Tibial artery (tissue), 4 donors: ENCODE measurements at places on chromosomes 5 and 9.

- DNase-seq, result no peak
Measured at GRCh38 chr5:52043137-52043536, 659.9 kb downstream of the ISL1 start.

DNA sequence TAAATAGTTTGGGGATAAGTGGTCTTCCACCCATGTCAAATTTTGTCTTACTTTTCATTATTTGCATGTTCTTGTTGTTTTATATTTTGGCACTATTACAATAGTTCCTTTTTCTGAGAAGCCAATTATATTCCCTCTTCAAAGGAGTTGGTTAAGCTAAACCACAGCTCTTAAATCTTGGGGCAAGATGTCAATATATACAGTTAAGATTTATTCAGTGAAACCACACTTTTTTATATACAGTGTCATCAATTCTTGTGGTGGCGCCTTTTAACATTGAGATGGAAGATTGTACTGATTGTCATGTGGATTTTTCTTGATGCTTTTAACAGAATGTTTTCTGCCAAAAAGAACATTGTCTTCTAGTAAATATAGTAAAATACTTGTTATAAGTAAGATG lies 104.1 kb downstream of the MTREX start:
- no peak for DNase-seq

- no peak for DNase-seq
Measured at GRCh38 chr5:14397717-14398116, 183.9 kb upstream of the OTULINL start.

DNA sequence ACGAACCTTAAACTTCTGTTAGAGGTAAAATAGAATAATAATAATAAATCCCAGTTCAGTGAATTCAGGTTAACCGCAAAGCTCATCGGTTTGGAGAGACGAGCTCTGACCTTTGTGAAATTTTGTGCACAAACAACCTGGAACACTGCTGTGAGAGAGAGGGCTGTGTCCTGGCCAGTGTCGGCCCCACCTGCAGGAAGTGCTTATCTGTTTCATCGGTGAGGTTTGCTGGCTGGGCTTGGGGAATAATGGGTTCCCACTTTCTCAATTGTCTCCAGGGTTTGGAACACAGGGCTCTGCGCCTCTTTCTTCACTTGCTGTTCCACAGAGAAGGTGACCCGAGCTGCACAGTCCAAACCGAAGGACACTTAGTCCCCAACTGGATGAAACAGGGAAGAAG lies 19.3 kb upstream of the CLPTM1L start:
- DNase-seq, result no peak

DNA sequence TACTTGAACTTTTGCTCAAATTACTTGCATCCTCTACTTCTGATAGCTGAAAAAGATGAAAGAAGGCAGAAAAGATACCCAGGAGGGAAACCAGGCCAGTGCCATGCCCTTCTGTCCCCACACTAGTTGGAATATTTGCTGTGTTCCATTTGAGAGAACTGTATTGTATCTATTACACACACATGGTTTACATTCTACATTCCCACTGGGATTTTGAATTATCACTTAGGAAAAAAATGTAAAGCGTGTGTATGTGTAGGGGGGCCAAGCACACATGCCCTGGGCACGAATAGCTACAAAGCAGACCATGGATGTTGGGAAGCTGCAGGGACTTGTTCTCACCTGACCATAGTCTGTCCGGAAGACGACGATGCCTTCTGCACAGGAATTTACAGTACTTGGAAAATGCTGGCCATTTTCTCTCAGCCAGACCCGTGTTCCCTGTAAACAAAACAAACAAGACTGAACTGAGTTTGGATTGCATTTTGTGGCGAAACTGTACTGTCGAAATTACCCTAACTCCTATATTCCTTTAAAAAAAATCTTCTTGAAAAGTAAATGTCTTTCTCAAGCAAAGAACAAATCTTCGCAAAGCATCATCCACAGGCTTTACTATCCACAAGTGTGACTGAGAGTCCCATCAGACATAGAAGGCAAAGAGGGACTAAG lies 58.7 kb downstream of the MYO10 start:
- no peak for DNase-seq

DNA sequence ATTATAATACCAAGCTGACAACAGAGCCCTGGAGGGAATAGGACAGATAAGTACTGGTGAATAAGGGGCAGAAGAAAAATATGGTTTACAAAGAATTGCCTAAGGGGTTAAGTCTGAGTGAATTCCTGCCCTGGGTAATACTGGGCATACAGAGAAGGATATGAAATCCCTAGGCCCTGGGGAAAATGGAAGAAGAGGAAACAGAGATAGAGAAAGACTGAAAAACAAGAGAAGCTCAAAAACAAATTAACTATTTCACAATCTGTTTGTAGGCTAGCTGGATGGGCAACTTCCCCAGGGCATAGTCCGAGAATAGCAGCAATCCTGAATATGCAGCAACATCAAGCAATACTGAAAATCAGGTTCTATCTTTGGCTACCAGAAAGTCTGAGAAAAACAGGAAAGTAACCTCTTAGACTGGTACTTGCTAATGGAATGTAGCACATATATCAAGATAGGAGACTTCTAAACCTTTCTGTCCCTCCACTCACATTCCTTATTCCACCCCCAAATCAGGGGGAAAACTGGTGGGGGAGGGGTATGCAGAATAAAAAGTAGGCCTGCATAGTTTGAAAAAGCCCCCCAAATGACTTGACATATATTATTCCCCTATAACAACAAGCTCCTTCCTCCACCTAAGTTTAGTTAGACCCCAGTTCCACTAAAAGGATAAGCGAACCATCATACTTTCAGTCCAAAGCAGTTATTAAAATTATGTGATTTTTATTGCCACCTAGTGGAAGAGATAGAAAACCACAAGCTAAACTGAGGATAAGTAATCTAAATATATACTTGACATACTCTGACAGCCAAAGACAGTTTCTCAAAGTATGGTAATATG lies 20.6 kb downstream of the SLC38A9 start:
- DNase-seq, result no peak

DNA sequence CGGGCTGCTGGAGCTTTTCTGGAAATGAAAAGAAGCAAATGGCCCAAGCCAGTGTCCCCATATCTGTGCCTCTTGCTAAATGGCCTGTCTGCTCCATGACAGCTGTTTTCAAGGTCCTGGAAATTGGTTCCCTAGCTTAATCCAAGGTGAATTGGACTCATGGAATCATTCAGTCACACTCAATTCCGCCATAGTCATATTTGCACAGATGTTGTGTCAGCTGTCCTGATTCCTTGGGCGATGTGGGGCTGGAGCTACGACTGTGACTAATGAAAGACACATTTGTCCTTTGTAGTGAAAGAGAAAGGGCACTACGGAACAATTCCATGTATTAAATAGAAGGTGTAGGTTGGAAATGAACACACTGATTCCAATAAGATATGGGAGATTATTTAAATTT lies 102.9 kb upstream of the MEGF10 start:
- DNase-seq, result no peak

- no peak for DNase-seq
Measured at GRCh38 chr9:28668158-28668557, 1094.9 kb upstream of the C9orf72 start.

DNA sequence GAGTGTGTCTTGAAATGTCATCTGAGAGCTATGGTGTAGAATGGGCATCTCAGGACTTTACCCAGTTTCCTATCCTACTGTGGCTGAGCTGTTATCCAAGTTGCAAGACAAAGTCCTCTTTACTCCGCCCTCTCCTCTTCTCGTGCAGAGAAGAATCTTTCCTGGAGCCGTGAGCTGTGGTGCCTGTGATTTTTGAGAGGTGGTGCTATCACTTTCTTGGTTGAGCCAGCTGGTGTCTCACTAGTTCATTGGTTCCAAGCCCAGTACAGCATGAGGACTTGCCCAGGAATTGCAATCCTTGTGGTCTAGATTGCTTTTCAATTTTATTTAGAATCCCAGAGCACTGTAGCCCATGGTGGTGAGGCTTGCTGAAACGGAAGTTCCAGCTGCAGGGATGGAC lies 2300.3 kb downstream of the MAT2B start:
- no peak for DNase-seq

- DNase-seq, result no peak
Measured at GRCh38 chr5:82509762-82510161, 231.6 kb upstream of the RPS23 start.

DNA sequence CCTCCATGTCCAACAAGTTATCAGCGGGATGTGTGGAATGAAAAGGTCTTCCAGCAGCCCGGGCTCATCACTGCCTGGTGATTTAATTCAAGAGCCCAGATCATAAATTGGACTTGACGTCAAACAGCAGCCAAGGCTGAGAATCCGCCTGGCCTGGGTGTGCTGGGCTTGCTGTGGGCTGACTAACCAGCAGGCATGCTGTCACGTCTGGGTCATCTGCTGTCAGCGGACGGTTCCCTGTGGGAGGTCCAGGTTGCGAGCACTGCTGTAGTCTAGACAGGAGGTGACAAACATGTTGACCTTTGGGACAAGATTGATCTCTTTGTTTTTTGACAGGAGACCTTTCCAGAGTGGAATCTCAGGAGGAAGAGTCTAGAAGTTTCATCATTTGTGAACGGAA lies 289.7 kb downstream of the OSTF1 start:
- peak; percentile 89 for DNase-seq

- DNase-seq, result no peak
Measured at GRCh38 chr9:133512253-133513213, 12.2 kb downstream of the MYMK start.

DNA sequence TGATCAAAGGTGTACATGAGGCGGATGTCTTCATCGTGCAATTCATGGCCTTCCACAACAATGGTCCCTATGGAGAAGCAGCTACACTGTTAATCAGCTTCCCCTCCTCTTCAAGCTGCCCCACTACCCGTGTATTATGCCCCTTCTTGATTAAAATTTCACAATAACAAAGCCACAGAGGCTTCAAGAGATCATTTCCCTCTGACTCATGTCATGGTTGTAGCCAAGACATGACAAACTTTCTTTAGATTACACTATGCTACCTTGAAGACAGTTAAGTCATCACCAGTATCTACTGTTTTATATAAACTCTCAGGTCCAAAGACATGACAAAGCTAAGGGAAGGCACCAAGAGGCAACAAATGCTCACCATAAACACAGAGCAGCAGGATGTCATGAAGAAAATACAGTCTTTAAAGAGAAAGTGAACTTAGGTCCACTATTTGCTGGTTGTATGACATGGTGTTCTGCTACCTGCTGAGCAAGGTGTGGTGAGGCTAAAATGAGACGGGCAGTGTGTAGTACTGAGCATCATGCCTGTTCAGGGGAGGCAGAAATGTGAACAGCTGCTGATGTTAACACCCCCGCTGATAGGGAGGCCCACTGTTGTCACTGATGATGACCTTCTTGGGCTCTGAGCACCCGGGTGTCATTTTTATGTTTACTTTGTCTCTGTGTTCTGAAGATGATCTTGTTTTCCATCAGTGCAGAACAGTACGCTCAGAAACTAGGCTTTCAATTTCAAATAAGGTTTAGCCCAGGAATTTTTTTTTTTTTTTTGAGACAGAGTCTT lies 48.3 kb downstream of the IARS1 start:
- no peak for DNase-seq

- no peak for DNase-seq
Measured at GRCh38 chr5:652023-652515, 39.9 kb downstream of the CEP72 start.

DNA sequence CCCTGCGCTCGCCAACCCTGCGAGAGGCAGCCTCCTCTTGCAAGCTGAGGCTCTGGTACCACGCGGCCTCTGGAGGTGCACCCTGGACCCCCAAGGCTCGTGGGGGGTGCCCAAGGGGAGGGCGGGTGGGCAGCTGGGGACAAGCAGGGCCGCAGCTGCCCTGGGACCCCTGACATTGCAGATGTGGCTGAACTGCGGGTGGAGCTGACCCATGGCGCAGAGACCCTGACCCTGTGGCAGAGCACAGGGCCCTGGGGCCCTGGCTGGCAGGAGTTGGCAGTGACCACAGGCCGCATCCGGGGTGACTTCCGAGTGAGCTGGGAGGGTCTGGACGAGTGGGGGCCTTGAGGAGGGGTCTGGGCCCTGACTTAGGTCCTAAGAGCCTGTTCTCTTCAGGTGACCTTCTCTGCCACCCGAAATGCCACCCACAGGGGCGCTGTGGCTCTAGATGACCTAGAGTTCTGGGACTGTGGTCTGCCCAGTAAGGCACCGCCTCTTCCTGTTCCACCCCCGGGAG lies 1.5 kb downstream of the MAMDC4 start:
- peak; percentile 59 for DNase-seq

DNA sequence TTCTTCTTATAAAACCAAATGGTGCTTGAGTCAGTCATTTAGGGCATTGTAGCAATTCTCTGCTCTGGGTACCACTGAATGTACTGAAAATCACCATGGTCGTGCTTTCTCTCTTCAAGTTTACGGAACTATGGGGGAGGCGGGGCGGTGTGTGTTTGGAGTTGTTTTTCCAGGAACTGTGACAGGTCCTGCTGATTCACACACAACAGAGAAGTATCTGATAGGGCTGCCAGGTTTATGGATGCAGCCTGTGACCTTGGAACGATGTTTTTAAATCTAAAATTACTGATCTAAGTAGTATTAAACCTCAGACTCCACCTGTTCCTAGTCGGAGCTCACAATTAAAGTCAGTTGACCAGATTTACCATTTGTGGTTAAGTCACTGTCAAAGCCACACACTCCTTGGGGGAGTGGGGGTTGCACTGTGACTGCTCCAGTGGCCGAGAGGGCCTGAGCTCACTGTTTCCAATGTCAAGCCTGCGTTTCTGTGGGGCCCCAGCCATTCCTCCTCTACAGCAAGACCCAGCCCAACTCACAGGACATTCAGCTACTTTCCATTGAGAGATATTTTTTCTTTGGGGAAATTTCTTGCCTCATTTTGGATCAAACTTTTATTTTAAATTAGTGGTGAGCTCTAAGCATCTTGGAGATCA lies 44.4 kb downstream of the GADD45G start:
- DNase-seq, result no peak

DNA sequence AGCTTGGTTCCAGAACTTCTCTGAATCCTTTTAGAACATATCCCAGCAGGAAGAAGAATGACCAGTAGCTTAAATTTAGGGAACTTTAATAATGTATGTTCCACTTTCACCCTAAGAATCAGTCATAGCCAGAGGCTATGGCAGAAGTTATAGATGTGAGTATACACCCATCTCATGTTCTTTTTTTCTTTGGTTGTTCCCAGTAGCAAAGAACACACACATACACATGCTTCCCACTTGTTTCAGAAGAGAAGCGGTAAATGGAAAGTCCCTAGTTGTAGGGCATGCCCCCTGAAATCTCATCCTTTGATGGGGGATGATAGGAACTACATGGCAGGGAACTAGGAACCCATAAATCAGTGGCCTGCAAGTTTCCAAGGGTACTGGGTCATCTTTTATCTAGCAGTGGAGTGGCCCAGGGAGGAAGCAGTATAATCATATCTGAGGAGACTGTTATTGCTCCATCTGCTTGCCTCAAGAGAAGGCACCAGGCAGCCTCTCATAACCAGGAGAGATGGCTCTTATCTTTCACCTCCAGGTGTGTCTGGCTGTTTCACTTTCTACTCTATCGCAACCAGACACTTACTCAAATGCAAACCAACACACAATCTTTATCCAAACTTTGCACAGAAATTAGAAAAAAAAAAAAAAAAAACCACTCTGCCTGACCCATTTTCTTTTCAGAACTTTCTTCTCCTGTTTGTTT lies 109.5 kb downstream of the SNCAIP start:
- no peak for DNase-seq

DNA sequence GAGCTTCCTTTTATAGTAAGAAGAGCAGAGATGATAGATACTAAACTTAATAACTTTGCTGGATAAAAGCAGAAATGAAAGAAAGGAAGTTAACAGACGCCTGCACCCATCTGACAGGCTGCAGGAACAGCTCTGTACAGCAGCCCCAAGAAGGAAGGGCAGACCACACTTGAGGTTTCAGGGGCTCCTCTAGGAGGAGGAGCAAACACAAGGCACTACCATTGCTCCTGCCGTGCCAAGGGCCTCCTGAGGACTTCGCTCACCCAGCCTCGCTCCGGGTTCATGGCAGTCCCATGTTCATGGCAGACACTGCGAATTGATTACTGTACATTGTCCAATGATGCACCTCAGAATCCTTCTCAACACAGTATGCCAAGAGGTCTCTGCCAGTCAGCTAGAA lies 85.1 kb downstream of the AMBP start:
- no peak for DNase-seq
